ENCODE measurements at places on chromosomes 11 and 22.

DNA sequence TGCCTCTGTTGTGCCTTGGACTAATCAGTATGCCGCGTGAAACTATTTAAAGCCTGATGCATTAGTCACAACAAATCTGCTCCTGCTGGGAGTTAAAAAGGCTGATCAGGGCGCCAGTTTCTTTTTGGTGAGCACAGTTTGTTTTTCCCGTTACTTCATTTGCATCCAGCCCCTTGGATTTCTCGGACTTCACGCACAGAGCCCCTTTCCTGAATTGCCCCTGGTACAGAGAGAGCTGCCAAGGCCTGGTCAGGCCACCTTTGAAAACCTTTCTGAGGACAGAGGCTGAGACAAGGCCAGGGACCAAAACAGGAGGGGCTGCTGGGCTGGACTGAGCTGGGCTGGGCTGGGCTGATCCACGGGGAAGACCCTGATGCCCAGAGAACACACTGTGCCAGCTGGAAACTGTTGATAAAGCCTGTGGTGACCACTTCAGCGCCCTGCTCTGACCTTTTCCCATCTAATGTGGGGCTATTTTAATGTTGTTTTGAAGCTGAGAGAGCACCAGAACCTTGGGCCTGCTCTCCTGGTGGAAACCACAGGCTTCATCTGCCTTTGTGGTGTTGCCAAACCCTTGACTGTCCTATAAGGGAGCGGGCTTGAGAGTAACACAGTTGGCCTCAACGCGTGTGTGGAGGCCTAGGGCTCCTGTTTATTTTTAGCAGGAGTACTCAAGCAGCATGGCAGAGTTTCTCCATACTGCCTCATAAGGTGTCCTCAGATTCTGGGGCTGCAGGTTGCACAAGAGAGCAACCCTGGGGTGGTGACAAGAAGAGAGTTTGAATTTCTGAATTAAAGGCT, 44.2 kb downstream of the NAV2 start:
- no peaks in the 10 kb centered on the region for H3K36me3 ChIP-seq
- peaks cover 5% of the 10 kb centered on the region for H3K4me1 ChIP-seq
- no peak for DNase-seq
- H3K27me3 ChIP-seq = peaks cover 7% of the 10 kb centered on the region

DNA sequence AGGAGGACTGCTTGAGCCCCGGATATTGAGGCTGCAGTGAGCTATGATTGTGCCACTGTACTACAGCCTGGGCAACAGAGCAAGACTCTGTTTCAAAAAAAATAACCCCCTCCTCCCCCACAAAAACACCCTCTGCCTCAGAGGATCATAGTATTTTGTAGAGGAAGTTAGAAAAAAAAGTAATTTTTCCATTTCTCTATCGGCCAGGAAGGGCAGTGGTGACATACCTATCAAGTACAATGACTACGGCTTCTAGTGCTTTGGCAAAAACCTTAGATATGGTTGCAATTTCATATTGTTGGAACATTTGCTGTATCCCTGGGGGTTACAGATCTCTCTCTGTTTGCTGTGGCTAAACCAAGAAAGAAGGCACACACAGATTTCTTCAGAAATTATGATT, 28.9 kb downstream of the C2CD3 start:
- peaks cover 47% of the 10 kb centered on the region for H3K36me3 ChIP-seq
- H3K27ac ChIP-seq = no peak overlapping the region
- H3K4me3 ChIP-seq = no peak overlapping the region
- no peaks in the 10 kb centered on the region for H3K27me3 ChIP-seq
- peaks cover 5% of the 10 kb centered on the region for H3K4me1 ChIP-seq
- DNase-seq = no peak

GRCh38 chr11:92740276-92740675, 229.2 kb upstream of the MTNR1B start:
- peaks cover 25% of the 10 kb centered on the region for H3K36me3 ChIP-seq
- H3K4me3 ChIP-seq = no peak overlapping the region
- peaks cover 11% of the 10 kb centered on the region for H3K4me1 ChIP-seq
- no peaks in the 10 kb centered on the region for H3K27me3 ChIP-seq
- H3K27ac ChIP-seq = no peak overlapping the region

DNA sequence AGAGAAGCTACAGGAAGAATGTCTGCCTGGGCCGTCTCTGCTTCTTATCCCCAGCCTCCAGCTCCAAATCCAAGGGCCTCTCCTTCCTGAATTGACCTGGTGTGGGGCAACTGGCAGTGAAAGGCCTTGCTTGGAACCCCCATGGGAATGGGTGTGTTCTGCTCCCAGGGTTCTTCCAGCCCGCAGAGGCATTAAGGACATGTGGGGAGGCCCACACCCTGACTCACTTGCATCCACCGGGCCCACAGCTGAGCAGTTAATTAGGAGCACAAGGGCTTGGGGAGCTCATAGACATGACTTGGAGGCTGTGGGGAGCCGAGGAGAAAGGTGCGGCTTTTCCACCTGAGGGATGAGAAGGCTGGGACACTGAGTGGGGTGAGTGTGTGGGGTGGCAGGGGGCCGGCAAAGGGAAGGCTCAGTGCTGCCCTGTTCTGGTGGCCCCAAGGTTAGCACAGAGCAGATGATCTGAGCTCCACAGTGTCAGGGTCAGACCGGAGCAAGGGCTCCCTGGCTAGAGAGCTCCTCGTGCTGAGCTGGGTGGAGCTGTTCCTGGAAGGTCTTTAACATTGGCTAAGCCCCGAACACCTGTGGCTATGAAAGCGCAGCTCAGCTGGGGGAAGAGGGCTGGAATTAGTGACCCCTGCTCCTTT, 64.5 kb upstream of the NECTIN1 start:
- H3K36me3 ChIP-seq = no peaks in the 10 kb centered on the region
- no peak overlapping the region for H3K27ac ChIP-seq
- peaks cover 28% of the 10 kb centered on the region for H3K27me3 ChIP-seq
- H3K4me1 ChIP-seq = peaks cover 75% of the 10 kb centered on the region
- no peak overlapping the region for H3K4me3 ChIP-seq
- DNase-seq = no peak

DNA sequence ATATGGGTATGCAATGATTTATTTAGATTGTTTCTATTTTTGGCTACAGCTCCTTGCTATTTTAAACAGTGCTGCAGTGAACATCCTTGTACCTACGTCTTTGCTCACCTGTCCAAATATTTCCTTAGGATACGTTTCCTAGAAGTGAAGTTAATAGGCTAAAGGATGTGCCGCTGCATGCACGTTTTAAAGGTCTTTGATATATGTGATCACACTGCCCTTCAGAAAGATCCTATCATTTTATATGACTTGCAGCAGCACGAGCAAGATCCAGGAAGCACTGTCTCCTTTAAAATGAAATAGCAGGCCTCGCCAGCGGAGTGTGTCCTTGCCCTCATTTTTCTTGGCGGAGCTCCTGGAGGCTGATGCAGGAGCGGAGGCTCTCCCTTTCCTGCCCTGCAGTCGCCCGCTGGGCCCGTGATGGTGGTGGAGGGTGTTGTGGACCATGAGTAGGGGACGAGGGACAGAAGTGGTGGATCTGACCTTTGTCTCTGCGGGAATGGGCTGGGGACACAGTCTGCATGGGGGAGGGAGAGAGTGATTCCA, 19.4 kb downstream of the RPS6KA4 start:
- no peak for DNase-seq
- peaks cover 8% of the 10 kb centered on the region for H3K4me1 ChIP-seq
- no peaks in the 10 kb centered on the region for H3K36me3 ChIP-seq
- H3K4me3 ChIP-seq = no peak overlapping the region
- H3K27me3 ChIP-seq = peaks cover 11% of the 10 kb centered on the region
- H3K27ac ChIP-seq = no peak overlapping the region

- no peak overlapping the region for H3K27ac ChIP-seq
- H3K4me1 ChIP-seq = peaks cover 25% of the 10 kb centered on the region
- H3K4me3 ChIP-seq = peak overlapping the region; percentile 49
- peaks cover 10% of the 10 kb centered on the region for H3K27me3 ChIP-seq
These were observed 52.0 kb downstream of the KCNJ1 start for GRCh38 chr11:128814856-128815705.

- no peak overlapping the region for H3K4me3 ChIP-seq
- H3K36me3 ChIP-seq = no peaks in the 10 kb centered on the region
- peaks cover 29% of the 10 kb centered on the region for H3K4me1 ChIP-seq
- H3K27me3 ChIP-seq = peaks cover 14% of the 10 kb centered on the region
- no peak for DNase-seq
These were observed 2.9 kb downstream of the MIOX start for GRCh38 chr22:50489363-50490243.

GRCh38 chr22:37571992-37572373, 7.9 kb downstream of the LGALS2 start:
- H3K36me3 ChIP-seq = no peaks in the 10 kb centered on the region
- DNase-seq = no peak
- H3K27me3 ChIP-seq = peaks cover 7% of the 10 kb centered on the region
- no peak overlapping the region for H3K4me3 ChIP-seq

DNA sequence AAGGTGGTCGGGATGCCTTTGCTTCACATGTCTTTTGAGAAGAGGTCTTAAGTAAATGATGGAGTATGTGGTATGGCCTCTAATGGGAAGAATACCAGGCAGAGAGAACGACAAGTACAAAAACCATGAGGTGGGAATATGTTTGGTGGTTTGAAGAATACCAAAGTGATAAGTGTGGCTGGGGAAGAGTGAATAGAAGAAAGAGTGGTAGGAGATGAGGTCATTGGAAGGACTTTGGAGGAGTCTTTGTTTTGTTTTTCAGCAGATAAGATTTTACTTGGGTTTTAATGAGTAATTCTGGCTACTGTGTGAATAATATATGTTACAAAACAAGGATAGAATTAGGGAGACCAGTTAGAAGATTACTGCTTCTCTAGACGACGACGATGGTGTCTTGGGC, 515.4 kb downstream of the RAB38 start:
- H3K27ac ChIP-seq = no peak overlapping the region
- DNase-seq = no peak
- H3K4me3 ChIP-seq = no peak overlapping the region

DNA sequence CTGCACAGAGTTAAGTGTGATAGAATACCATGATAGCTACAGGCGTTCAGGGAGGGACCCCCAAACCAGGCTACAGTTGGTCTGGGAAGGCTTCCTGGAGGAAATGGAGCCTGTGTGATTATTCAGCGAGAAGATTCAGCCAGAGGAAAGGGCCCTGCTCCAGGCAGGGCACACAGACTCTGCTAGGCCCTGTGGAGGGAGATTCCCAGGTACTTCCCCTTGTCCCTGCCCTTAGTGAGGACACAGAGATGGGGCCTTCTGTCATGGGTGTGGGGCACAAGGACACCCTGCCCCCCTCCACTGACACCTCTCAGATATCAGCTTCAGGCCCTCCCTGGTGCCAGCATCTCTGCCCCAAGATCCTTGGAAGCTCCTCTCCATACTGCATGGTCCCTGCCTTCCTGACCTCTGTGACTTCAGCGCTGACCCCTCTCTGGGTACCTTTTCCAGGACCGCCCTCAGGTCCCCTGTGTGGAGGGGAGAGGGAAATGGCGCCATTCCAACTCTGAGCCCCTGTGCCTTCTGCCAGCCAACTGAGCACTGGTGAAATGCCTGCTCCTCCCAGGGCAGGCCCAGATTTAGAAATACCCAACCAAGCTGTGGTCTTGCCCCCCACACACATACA, 12.6 kb upstream of the POU2F3 start:
- H3K4me3 ChIP-seq = no peak overlapping the region
- peak overlapping the region; percentile 36 for H3K27ac ChIP-seq
- peaks cover 46% of the 10 kb centered on the region for H3K4me1 ChIP-seq
- no peaks in the 10 kb centered on the region for H3K36me3 ChIP-seq

- peaks cover 10% of the 10 kb centered on the region for H3K36me3 ChIP-seq
- no peak overlapping the region for H3K4me3 ChIP-seq
- no peak for DNase-seq
- H3K27me3 ChIP-seq = no peaks in the 10 kb centered on the region
These were observed 18.6 kb upstream of the NAP1L4 start for GRCh38 chr11:3010521-3011275.

- H3K27me3 ChIP-seq = peaks cover 13% of the 10 kb centered on the region
- no peak overlapping the region for H3K4me3 ChIP-seq
- no peaks in the 10 kb centered on the region for H3K36me3 ChIP-seq
- H3K27ac ChIP-seq = no peak overlapping the region
- DNase-seq = no peak
These were observed 54.3 kb downstream of the SYTL2 start for GRCh38 chr11:85756401-85757200.

DNA sequence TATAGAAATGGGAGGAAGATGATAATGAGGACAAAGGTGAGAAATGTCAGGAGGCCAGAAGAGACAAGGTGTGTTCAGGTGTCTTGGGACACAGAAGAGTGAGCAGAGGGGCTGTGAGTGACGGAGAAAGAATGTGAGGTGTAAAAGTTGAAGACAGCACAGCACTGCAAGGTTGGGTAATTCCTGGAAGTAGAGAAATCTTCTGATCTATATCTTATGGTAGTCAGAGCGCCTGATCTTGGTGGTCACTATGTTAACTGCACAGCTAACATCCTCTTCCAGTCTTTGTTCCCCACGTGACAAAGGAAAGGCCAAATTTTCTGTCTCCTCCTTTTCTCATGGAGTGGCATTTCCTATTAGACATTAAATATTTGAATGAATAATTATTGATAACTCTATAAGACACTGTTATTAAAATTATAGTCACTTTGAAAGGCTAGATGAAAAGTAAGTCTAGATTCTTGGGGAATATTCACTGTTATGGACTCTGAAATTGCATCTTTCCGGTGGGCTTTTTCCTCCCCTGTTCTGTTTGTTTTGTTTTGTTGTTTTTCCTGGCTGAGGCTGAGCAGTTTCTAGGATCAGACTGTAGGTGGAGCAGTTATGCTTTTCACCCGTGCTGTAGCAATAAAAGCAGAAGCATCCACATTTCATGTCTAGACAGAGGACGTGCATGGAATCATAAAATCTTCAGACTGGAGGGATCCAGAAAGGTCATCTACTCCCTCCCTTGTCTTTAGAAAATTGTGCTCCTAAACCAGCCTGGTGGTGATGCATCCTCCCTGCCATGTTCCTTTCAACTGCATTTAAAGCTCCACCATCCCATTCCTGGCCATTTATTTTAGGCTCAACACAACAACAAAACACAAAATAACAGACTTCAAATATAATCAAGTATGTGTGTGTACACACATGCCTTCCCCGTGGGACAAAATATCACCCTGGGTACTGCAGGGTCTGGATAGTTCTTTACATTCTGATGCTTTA, 26.6 kb downstream of the SC5D start:
- H3K36me3 ChIP-seq = no peaks in the 10 kb centered on the region
- DNase-seq = peak; percentile 25
- H3K4me1 ChIP-seq = peaks cover 25% of the 10 kb centered on the region
- H3K27ac ChIP-seq = no peak overlapping the region
- no peak overlapping the region for H3K4me3 ChIP-seq

- H3K4me1 ChIP-seq = peaks cover 60% of the 10 kb centered on the region
- H3K36me3 ChIP-seq = no peaks in the 10 kb centered on the region
- no peak overlapping the region for H3K27ac ChIP-seq
- no peak for DNase-seq
- peaks cover 7% of the 10 kb centered on the region for H3K27me3 ChIP-seq
These were observed 87.5 kb upstream of the LMO1 start for GRCh38 chr11:8351223-8351622.

- H3K27ac ChIP-seq = peak overlapping the region; percentile 79
- peak overlapping the region; percentile 21 for H3K4me3 ChIP-seq
- peaks cover 82% of the 10 kb centered on the region for H3K4me1 ChIP-seq
- no peaks in the 10 kb centered on the region for H3K36me3 ChIP-seq
- DNase-seq = no peak
These were observed 290.7 kb downstream of the TBC1D22A start for GRCh38 chr22:47053013-47053725.

- H3K36me3 ChIP-seq = peaks cover 31% of the 10 kb centered on the region
- no peak overlapping the region for H3K27ac ChIP-seq
- H3K4me3 ChIP-seq = peak overlapping the region; percentile 55
- H3K27me3 ChIP-seq = peaks cover 20% of the 10 kb centered on the region
- H3K4me1 ChIP-seq = peaks cover 5% of the 10 kb centered on the region
These were observed 105.2 kb upstream of the RRM1 start for GRCh38 chr11:3989276-3989920.

- no peak overlapping the region for H3K27ac ChIP-seq
- H3K36me3 ChIP-seq = no peaks in the 10 kb centered on the region
- peak overlapping the region; percentile 68 for H3K4me3 ChIP-seq
- no peak for DNase-seq
- peaks cover 21% of the 10 kb centered on the region for H3K4me1 ChIP-seq
These were observed 437.8 kb upstream of the CCDC90B start for GRCh38 chr11:83723999-83724398.
